ENCODE measurements at places on chromosomes 4 and X.

- no peak for DNase-seq
Observed at GRCh38 chrX:54482839-54483593, 13.0 kb downstream of the FGD1 start.

DNA sequence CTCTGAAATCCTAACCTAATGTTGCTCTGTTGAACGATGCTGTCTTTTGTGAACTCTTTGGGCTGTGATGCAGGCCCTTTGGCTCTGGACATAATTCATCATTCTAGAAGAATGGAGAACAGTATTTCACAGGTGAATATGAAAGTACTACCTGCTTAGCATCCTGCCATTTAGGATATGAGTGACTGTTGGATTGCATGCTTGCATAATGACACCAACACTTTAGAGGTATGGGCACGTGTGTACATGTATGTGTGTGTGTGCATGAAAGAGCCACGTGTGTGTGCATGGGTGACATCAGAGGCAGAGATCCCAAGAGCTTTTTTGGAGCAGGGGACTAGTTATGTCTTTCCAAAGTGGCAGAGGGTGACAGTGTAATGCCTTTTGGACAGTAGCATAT is 70.2 kb upstream of the ZNF518B start:
- DNase-seq = no peak

GRCh38 chrX:25013632-25014365 is 2.0 kb downstream of the ARX start:
- DNase-seq = no peak

DNA sequence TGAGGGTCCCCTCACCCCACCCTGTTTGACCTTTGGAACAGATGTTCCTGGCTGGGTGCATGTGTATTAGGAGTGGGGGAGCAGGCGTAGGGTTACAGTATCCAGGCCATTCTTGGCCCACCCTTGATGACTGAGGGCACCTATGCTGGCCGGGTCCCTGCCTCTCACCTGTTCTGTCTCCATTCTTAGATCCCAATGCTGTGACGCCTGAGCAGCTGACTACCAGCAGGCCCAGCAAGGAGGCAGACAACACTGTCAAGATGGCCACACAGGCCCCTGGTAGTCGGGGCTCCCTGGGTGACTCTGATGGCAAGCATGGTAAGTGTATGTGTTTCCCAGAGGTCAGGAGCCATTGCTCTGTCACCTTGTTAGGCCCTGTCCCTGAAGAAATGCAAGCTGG is 10.9 kb downstream of the EFNB1 start:
- DNase-seq = no peak

DNA sequence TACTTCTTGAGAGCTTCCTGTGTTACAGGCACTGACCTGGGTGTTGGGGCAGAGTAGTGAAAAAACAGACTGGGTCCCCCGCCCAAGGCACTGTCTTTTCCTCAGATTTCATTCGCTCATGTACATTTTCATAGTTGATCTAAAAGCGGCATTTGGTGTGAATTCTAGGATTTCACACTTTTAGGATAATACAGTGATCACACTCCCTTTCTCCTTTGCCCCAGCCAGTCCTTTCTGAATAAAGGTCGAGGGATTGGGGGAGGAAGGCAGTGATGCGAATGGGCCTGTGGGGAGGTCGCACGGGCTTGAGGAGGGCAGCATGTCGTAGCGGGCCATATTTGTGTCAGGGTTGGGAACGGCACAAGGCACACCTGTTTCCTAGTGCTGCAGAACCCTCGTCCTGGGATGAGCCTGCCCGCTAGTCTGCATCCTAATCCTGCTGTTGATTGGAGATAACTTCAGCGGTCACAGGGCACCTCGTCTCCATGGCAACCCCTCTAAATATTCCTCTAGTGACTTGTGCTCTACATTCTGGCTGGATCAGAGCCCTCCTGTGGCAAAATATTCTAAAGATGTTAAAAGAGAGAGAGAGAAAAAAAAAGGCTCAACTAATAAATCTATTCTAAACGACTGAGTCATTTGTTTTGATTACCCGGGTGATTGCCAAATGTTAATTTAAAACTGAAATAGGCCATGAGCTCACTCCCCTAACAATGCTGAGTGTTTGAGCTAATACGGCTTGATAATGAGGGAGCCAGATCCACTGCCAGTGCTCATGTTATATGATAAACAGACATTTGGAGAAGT is 21.8 kb downstream of the FHL1 start:
- no peak for DNase-seq

DNA sequence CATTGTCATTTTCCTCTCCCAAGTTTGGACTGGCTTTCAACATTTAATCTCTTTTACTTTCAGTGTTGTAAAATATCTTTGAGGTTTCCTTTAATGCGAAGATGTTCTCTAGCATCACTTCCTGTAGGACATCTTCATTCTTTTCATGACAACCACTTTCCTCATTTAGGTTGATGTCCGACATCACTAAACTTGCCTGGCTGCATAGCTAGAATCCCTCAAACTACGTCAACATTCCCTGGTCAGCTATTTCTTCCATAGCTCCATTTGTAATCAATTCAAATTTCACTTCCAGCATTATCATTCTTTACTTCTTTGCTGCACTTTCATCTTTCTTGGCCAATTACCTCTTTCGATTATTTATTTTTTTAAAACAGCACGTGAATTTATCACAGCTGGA is 198.6 kb upstream of the EMCN start:
- DNase-seq = no peak

- no peak for DNase-seq
Observed at GRCh38 chr4:42473071-42473684, 75.9 kb downstream of the SHISA3 start.

DNA sequence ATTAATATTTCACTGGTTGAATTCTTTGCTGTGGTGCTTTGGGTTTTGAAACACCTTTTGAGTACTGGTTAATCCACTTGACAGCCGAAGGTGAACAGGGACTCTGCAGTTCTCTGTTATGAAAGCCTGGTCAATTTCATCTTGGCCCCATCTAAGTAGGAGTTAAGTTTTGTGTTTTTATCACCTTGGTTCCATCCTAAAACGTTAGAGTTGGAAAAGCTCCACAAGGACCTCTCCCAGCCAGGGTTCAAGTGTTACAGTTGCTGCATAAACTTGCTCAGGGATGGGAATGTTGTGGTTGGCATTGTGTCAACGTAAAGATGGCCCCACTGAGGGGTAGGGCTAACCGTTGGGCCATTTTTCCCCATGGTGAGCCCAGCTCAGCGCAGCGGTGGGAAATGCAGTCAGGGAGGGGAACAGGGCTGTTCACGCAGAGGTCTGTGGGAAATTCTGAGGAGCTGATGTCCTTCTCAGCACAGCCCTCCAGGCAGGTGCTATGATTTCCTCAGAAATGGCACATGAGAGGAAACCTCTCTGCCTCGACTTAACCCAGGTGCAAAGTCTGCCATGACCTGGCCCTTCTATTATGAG is 188.7 kb downstream of the STIM2 start:
- no peak for DNase-seq

Data from suppressor macrophage treated with lipopolysaccharide for 4 hours (primary cell).